Stimulated activated CD8-positive, alpha-beta memory T cell treated with anti-CD3 and anti-CD28 coated beads, Interleukin-15, amount 100 ng/mL, for 4 hours (primary cell): ENCODE measurements at places on chromosomes 3 and 15.

GRCh38 chr3:189534531-189534930, 96.7 kb upstream of the TP63 start:
- DNase-seq: no peak

- no peak for DNase-seq
These were observed 196.0 kb downstream of the AKAP13 start for GRCh38 chr15:85576392-85576791.

DNA sequence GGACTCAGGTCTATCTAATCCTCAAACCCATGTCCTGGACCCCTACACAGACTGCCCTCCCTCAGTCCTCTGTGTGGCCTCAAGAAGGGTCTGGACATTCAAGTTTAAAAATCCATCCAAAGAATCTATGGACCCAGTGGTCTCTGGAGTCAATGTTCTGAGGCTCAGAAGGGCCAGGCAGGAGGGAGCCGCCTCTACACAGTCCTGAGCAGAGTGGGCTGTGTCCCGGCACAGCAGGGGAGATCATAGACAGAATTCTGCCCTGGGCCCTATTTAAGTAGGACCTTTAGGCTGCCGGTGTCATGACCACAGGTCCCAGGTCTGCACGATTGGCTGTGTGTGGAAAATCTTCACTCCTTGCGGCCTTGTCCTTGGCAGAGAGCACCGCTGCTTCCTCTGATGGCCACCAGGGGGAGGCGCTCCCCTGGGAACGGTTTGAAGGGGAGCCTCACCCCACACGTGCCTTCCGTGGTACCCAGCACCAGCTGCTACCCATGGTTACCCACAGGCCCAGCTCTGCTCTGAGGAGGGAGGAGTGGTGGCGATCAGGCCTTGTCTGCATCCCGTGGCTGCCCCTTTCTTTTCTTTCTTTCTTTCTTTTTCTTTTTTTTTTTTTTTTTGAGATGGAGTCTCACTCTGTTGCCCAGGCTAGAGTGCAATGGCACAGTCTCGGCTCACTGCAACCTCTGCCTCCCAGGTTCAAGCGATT, 37.9 kb downstream of the CHRD start:
- peak; percentile 23 for DNase-seq

GRCh38 chr3:151379083-151379734, 5.3 kb downstream of the P2RY12 start:
- no peak for DNase-seq

DNA sequence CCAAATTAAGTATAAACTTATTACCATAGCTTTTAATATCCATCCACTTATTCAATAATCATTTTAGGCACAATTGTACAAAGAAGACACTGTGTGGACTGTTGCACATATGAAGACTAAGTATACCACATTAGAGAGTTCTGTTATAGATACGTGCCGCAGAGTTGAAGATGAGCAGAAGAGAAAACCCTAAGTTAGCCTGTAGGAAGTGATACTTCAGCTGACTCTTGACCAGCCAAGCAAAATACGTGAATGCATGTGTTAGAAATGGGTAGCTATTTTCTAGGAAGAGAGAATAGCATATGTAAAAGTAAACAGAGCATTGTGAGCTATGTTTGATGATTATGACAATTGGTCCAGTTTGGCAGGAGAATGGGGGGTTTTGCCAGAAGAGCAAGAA, 272.0 kb upstream of the ATP11B start:
- no peak for DNase-seq

GRCh38 chr3:55604402-55604801, 117.3 kb upstream of the WNT5A start:
- no peak for DNase-seq

DNA sequence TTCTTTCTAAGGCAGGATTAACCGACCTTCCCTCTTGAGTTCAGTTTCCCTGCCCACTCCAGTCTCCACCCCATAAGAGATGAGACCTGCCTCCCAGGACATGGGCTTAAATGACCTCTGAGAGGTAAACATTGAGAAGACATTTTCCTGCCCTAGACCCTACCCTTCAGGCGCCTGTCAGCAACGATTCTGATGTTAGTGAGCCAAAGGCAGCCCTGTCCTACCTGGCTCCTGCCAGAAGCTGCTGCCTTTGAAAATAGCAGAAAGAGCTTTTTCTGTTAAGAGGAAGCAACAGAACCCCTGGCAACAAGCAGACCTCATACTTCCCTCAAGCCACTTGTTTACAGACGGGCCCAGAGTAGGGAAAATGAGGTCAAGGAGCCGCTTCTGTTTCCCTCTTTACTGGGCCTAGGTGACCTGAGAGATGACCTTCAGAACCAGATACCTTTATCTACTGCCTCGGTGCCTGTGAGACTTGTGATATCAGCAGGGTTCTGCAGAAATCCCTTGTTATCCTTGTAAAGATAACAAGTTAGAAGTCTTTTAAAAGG, 52.0 kb downstream of the CD200R1L start:
- DNase-seq: no peak

DNA sequence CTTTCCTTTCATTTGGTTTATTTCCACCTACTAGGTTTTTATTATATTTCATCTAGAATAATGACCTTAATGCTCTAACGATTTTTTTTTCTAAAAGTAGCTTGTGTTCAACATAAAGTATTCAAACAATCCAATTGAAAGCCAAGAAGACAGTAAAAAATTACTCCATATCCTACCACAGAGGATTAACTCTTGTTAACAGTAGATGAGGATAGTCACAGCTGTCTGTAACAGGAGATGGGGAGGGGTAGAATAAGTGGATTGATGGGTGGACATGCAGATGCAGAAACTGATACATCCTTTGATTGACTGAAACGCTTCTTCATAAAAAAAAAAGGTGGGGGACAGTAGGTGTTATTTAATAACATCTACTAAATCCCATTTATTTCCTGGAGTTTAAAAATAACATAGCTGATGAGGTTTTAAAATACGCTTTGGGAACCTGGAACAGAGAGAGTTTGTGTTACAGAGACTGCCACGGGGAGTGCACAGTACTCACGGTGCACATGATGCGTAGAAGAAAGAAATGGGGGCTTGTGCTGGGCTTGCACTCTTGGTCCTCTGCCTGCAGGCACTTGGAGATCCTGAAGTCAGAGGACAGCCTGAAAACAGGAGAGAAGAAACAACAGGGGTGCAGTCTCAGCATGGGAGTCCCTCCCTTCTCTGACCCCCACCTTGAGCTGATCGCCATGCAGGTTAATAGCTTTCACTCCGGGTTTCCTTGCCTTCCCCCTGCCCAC, 226.7 kb downstream of the THSD4 start:
- DNase-seq: no peak

GRCh38 chr3:117926819-117927218, 1107.8 kb downstream of the IGSF11 start:
- no peak for DNase-seq

- DNase-seq: no peak
These were observed 7.3 kb downstream of the SSR3 start for GRCh38 chr3:156547637-156548036.

DNA sequence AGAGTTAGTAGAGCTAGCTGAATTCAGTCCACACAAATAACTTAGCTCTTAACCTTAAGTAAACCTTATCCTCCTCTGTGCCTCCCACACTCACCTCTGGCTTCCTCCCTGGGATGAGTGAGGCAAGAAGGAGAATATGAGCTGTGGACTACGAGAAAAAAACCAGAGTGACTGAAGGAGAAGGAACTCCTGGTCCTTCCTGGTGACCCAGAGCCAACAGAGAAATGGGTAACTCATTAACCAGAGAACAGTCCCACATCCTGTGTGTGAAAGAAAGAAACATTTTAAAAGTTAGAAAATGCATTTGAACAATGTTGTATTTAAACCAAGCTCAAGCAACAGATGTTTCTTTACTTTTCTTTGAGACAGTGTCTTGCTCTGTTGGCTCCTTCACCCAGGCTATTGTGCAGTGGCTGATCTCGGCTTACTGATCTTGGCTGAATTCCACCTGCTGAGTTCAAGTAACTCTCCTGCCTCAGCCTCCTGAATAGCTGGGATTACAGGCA, 27.5 kb upstream of the FAM81A start:
- no peak for DNase-seq

DNA sequence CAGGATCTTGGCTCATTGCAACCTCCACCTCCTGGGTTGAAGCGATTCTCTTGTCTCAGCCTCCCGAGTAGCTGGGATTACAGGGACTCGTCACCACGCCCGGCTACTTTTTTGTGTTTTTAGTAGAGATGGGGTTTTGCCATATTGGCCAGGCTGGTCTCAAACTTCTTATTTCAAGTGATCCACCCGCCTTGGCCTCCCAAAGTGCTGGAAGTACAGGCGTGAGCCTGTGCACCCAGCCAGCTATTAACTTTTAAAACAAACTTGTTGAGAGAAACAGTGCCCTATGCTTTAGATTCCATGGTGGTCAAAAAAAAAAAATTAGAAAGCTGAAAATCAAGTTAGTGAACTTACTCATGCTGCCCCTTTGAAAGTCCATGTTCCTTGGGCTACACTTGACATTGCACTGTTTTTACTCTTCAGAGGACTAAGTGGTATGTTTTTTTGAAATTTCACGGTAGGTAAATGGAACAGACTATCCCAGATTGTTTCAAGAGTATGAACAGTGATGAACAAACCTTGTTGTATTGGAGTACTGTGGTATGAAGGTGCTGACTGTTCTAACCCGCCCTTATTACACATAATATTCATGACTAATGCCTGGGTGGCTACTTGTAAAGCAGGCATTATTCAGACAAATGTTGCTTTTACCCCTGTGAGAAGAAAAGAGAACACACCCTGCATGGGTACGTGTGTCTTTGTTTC, 206.9 kb downstream of the KLHL25 start:
- DNase-seq: no peak

- no peak for DNase-seq
These were observed 380.7 kb upstream of the KCNMB2 start for GRCh38 chr3:178155521-178155920.

DNA sequence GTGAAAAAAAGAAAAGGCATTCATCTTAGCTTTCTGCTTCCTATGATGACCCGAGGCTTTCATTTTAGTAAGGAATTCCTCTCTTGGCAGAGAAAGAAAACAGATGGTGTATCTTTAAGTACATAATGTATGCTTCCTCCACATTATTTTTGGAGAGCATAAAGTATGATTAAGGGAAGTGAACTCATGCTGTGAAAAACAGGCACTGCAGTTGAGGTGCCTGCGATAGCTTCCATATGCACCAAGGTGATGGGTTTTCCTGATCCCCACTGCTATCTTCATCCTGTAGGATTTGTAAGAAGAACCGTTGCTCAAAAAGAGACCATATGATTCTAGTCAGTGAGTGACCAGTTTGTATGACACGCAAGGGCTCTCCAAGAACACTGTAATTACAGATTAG, 411.5 kb upstream of the MCTP2 start:
- no peak for DNase-seq

DNA sequence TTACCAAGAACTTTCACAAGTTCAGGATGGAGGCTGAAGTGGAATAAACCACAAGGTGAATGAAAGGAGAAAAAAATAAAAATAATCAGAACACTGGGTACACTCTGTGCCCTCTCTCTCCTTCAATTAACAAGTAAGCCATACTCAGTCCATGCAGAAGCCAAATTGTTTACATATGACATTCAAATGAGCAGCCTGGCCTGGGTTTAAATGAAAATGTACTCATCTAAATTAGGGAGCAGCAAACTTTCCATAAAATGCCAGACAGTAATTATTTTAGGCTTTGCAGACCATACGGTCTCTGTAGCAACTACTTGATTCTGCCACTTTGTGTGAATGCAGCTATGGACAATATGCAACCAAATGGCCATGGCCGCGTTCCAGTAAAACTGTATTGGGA, 376.6 kb downstream of the MAGI1 start:
- DNase-seq: no peak

GRCh38 chr3:10907262-10907661, 85.3 kb upstream of the SLC6A1 start:
- DNase-seq: no peak

DNA sequence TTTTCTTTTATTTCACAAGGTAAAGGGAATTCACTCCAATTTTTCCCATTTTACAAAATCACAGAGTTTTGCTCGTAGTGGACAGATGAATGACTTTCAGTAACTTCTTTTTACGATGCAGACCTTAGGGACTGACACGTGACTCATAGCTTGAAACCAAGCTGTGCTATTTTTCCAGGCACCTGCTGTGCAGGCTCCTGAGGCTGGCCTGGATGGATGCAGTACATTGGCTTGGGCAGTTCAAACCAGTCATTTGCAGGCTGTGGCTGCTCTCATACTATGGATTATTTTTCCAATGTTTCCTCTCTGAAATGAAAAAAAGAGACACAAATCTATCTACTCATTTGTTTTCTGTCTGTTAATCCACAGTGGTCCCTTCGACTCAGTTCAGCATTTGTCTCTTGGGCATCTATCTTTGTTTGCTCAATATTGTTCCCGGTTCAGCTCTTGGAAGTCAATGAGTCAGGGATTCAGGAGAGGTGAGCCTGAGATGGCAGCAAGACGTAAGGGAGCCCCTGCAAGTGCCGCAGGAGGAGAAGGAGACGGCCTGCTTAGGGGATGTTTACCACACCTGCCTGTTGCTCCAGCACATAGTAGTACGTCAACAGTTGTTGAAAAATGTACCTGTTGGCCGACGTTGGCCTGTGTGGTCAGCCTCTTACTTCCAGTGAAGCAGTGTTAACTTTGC, 92.8 kb downstream of the SV2B start:
- no peak for DNase-seq
